CD4-positive, alpha-beta T cell treated with Interleukin-6 at 100 ng/mL for 8 hours (primary cell): ENCODE measurements at places on chromosomes 11 and 22.

DNA sequence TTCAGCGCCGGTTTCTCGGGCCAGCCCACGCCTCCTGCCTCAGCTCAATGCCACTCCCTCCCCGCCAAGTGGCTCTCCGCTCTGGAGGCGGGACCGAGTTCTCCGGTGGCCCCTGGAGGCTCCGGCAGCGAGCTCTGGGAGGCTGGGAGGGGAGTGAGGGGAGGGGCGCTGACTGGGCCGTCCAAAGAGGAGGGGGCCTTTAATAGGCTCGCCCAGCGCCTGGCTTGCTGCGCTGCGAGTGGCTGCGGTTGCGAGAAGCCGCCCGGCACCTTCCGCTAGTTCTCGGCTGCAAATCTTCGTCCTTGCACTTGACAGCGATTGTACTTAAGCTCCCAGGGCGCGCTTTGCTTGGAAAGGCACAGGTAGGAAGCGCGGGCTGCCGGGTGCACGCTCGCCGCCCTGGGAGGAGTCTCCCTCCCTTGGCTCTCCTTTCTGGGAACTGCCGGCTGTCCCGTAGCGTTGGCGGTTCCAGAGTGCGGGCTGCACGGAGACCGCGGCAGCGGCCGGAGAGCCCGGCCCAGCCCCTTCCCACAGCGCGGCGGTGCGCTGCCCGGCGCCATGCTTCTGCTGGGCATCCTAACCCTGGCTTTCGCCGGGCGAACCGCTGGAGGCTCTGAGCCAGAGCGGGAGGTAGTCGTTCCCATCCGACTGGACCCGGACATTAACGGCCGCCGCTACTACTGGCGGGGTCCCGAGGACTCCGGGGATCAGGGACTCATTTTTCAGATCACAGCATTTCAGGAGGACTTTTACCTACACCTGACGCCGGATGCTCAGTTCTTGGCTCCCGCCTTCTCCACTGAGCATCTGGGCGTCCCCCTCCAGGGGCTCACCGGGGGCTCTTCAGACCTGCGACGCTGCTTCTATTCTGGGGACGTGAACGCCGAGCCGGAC is at the start of gene ADAMTS15:
ADAMTS15 (plus strand) TSS at position 230 of the 894 bp plus-strand sequence; CDS start at position 559, 329 bp downstream.
- DNase-seq: no peak

DNA sequence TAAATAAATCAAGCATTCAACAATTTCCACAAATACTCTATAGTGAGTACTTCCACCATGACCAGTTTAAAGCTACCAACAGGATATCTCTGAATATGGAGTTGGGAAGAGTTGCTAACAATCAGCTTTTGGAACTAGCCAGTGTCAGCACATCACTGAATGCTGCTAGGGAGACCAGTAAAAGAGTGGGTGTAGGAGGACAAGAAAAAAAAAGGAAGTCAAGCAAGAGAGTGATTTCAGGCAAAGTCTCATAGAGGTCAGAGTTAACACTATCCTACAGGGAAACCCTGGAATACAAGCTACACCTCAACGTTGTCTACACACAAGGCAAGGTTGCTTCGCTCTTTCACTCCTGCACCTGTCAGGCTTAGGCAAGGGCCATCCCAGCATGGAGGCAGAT is 24.2 kb downstream of the EIF3F start:
- no peak for DNase-seq

DNA sequence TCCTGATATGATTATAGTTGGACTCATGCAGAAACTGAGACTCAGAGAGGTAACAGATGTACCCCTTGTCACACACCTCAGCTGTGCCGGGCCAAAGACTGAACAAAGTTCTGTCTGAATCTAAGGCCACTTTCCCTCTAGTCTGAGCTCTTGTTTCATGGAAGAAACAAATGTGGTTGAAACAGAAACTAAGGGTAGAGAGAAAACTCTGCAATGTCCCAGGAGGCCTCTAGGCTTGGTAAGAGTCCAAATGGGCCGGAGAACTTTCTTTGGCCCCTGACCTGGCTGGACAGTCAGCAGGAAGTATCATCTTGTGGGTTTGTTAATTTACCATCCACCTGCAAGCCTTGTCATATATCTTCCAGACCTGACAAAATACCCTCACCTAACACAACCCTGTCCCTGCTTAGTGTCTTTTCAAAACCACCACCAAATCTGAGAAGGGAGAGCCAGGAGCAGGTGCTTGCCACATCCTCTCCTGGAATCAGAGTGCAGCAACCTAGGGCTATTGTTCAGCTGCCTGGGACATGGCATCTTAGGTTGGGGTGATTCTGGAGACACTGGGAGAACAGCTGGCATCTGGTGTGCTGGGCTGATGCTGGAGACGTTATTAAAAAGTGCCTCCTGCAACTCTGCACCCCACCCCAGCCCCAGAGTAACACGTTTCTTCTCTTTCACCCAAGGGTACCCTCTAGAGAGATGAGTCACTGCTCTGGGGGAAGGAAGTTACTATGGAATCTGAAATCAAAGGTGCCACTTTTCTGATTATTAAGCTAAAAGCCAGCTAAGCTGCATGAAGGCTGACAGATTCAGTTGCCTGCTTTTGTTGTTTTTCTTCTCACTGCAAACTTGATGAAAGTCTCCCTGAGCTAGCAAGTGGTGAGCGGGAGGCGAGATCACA is 126.3 kb upstream of the TIMP3 start:
- DNase-seq: no peak

- DNase-seq: no peak
Observed at GRCh38 chr11:6604790-6605189, 1.2 kb downstream of the ILK start.

DNA sequence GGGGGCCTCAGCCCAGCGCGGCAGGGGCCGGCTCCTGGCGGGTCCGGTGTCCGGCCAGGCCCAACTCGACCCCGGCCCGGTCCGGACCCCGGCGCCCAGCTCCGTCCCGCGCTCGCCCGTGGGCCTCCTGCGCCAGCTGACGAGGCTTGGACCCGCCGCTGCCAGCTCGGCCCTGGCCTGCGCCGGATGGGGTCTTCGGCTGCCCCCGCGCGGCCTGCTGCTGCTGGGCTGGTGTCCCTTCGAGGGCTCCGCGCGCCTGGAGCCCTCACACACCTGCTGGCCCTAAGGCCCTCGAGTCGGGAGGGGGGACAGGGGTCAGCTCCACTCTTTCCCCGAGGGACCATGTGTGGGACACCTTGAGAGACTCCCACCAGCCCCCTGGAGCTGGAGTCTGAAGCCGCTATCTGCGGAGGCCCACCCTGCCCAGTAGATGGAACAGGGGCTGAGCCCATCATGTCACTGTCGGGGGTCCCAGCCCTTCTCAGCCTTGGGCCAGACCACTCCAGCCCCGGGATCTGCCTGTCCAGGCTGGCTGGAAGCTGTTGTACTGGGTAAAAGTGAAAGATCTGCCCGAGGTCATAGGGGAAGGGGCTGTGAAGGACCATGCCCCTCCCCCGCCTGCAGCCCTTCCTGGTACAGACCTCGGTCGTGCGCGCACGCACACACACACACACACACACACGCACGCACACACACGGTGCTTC is 768 bp upstream of the CDKN1C start:
- DNase-seq: no peak

DNA sequence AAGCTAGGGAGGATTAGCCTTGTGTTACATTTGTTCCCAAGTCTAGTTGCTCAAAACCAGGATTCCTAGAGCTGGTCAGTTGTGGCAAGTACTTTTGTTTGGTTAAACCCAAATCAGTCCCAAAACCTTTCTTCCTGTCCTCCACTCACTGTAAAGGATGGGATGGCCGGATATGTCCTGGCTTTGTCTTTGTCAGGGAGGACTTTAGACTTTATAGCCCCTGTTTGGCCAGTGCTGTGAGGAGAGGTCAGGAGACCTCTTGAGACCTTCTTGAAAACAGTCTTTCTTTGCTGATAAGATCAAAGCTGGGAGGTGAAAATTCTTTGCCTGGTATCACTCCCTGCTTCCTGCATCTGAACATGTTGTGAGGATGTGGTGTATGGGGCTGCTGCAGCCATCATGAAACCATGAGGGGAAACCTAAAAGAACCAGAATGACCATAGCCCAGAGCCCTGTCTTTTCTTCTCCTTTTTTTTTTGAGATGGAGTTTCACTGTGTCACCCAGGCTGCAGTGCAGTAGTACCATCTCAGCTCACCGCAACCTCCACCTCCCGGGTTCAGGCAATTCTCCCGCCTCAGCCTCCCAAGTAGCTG is 43.6 kb upstream of the FTH1 start:
- DNase-seq: no peak
